ENCODE measurements at places on chromosomes 4 and X.

DNA sequence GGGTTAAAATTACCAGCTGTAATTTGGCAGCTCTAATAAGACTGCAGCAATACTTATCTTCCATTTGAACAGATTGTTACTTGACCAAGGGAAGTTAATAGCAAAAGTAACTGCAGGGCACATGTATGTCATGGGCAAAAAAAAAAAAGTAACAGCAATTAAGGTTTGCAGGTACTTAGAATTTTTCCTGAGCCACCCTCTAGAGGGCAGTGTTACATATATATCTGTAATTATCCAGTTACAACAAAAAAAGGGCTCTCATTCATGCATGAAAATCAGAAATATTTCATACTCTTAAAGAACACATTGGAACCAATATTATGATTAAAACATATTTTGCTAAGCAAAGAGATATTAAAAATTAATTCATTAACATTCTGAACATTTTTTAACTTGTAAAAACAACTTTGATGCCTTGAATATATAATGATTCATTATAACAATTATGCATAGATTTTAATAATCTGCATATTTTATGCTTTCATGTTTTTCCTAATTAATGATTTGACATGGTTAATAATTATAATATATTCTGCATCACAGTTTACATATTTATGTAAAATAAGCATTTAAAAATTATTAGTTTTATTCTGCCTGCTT, 25.1 kb downstream of the XIAP start:
- DNase-seq, result peak; percentile 55

DNA sequence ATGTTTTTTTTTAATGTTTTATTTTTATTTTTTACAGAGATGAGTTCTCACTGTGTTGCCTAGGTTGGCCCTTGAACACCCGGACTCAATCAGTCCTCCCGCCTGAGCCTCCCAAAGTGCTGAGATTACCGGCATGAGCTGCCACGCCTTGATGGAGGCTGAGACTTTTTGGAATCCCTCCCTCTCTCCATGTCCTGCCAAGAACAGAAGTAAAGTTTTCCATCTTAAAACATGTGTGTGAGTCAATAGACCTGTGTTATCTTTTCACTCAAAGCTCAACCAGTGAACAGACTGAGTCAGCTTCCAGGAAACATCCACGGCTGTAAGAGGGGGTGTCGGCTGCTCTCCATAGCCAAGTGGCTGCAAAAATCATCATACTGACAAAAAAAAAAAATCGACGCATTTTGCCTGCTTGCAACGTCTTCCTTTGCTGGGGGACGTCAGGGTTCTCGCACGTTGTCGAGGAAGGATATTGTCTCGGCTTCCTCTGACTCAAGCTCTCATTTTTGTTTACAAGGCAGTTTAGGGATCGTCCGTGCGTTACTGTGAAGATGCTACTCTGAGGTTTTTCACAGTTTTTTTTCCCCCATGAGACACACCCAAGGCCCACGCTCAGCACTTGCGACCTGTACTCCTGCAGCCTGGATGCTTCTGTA, 10.0 kb upstream of the ASMTL start:
- no peak for DNase-seq

- DNase-seq, result no peak
These were observed 80.3 kb downstream of the PPEF2 start for GRCh38 chr4:75821966-75822365.

DNA sequence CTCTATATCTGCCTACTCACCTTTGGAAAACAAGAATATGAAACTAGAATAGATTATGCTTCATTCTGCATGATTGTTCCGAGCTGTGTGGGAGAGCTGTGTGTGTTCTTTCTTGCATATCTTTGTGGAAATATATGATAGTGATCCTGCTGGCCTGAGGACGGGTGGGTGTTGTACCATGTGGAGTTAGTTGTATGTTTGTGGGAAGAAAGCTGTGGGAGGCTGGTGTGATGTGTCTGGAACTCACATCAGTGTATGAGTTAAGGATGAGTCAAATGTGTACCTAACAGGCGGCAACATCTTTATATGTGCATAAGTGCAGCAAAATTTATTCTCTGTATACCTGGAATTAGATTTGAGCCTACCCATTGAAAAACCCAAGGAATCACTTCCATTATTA, 208.1 kb upstream of the ADGRL3 start:
- DNase-seq, result no peak

GRCh38 chr4:148962539-148963290, 520.5 kb upstream of the NR3C2 start:
- no peak for DNase-seq

GRCh38 chr4:103018391-103019307, 856 bp downstream of the SLC9B1 start:
- DNase-seq, result no peak

DNA sequence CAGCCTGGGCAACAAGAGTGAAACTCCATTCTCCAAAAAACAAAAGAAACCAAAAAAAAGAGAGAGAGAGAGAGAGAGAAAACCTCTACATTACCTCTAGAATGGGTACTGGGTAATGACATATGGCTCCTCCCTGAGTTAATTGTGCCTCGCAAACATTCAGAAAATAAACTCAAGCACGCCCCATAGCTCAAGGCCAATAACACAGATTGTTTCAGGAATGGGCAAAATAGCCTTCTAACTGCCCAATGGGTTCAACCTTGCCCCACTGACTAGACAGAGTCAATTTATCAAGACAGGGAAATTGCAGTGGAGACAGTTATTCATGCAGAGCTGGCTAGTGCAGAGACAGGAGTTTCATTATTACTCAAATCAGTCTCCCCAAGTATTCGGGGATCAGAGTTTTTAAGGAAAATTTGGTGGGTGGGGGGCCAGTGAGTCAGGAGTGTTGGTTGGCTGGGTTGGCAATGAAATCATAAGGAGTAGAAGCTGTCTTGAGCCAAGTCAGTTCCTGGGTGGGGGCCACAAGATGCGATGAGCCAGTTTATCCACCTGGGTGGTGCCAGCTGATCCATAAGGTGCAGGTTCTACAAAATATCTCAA, 25.1 kb downstream of the NIPAL1 start:
- no peak for DNase-seq

- DNase-seq, result peak; percentile 97
These were observed at the start of gene EMD for GRCh38 chrX:154378799-154379568. Gene EMD (plus strand): TSS chrX:154379295. CDS start chrX:154379485, 190 bp downstream.

DNA sequence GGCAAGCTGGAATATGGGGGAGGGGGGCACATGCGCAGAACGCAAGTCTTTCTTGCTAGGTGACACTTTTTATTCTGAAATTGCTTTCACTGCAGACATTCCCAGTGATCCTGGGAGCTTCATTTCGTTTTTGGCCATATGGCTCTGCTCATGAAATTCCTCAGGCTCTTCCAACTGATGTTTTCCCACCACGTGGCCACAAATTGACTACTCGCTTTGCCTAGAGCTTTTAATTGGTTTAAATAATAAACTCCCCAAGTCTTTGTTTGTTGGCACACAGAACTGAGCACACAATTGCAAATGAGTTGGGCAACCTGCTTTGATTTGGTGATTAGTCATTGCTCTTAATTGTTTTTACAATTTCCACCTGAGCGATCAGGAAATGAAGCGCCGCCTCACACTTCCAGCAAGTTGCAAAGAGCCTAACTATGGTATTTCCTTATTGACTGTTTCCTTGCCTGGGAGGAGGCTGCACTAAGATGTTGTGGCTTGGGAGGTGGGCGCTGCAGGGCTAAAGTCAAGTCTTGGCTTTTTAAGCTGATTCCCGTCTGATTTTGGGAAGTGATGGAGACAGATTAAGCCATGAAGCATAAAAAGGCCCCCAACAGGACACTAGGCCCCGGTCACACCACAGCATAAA, 282.5 kb downstream of the ZIC3 start:
- DNase-seq, result peak; percentile 20

DNA sequence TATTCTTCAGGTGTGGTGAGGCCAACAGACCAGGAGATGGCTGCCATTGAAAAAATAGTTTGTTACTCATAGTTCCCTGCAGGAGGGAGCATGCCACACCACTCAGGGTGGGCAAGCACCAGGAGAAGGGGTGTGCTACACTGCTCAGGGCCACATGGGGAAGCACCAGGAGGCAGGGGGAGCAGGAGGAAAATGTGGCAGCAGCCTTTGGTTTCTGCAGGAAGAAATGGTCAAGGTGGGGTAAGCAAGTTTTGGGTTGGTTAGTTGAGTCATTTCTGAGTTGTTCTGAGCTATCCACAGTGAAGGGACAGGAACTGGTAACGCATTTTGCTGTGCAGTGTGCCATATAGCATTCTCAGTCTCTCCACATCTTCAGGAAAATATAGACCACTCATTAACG, 23.8 kb downstream of the FGFBP1 start:
- DNase-seq, result no peak

DNA sequence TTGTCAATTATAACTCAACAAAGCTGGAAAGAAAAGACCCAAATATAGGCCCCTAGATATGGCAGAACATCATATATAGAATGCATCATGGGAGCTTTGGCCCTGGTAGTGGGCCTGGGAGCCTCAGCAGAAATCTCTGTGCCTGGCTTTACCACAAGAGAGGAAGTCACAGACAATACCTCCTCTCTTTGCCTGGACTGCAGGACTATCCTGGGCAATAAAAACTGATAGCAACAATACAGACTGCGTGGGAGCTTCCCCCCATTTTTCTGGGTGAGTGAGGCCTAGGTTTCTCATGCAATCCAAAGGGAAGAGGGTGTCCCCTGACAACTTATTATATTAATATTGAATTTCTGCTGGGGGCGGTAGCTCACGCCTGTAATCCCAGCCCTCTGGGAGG, 64.0 kb upstream of the NFKB1 start:
- DNase-seq, result no peak

GRCh38 chr4:1727117-1728031, 6.1 kb downstream of the TACC3 start:
- DNase-seq, result no peak

- peak; percentile 96 for DNase-seq
These were observed 33.7 kb upstream of the STX18 start for GRCh38 chr4:4575284-4576211.

- DNase-seq, result no peak
These were observed 147.0 kb upstream of the ARHGEF9 start for GRCh38 chrX:63932006-63932405.

DNA sequence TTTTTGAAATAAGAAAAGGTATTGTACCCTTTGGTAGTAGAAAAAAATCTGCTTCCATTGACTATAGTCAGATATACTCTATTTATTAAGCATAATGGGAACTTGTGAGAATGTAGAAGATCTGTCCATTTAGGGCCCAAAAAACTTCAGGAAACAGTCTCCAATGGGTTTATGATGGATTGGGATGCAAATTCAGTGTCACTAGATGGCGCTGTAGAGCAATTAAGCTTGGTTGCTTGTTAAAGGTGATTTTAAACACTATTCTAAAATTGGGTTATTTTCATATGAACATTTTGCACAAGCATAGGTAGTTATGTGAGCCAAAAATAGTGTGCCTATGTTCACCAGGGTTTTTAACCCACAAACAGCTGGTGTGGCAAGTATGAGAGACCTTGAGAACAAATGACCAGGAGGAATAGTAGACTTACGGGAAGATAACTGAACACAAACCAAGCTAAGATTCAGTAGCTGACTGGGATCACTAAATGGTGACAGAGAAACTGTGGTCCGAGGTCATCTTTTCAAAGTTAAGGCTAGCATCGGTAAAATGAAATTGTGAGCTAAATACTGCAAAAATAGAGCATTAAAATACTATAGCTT, 80.3 kb upstream of the LSM6 start:
- DNase-seq, result peak; percentile 82

DNA sequence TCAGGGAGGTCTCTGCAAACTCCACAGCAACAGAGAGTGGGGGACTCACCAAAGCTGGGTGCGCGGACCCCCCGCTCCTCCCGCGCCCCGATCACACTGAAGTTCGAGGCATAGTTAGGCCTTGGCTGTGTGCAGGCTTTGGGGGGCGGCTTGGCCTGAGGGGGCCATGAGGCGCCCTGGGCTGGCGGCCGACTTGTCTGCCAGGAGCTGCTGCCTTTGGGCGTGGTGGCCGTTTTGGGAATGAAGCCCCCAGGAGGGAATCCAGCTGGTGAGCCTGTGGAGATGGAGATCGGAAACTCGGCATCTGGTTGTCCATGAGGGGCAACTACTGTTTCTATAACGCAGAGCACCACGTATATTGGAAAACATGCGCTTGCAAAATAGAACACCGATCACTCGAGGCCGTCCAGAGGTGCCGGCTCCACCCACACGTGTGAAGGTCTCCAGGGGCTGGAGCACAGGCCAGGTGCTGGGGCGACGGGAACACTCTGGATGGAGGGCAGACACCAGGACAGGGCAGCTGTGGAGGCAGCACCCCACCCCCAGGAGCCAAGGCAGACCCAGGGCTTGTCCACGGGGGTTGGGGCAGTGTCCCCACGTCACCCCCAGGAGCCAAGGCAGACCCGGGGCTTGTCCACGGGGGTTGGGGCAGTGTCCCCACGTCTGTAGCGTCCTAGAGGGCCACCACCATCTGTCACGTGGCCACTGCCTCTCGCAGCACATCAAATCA, 25.9 kb upstream of the CPLX1 start:
- DNase-seq, result no peak
